ENCODE measurements at places on chromosomes 12 and 14. TPM values are rescaled to one million over a fixed set of nuclear protein-coding genes. Genes with fewer than 3 reads are reported as not detected.

The KRT71 gene
- not detected for polyA plus RNA-seq

The DCN gene
- polyA plus RNA-seq, result 532 TPM

The TSPAN9 gene
- 86.6 TPM for polyA plus RNA-seq

The SCAF11 gene
- 124 TPM for polyA plus RNA-seq

The GABARAPL1 gene
- 60.9 TPM for polyA plus RNA-seq

The CSAD gene
- 36.9 TPM for polyA plus RNA-seq

The SRRM4 gene
- polyA plus RNA-seq, result 0.03 TPM

The BDKRB2 gene
- 3.7 TPM for polyA plus RNA-seq

The ASCL1 gene
- polyA plus RNA-seq, result not detected

The PIP4P1 gene
- polyA plus RNA-seq, result 33.9 TPM

GRCh38 chr12:110199339-110200123 lies 75.4 kb downstream of the IFT81 start:
- DNase-seq, result peak; percentile 70

GRCh38 chr12:102093319-102093718 lies 26.6 kb downstream of the NUP37 start:
- no peak for DNase-seq

- DNase-seq, result no peak
Measured at GRCh38 chr12:116606397-116606796, 47.2 kb downstream of the MAP1LC3B2 start.

DNA sequence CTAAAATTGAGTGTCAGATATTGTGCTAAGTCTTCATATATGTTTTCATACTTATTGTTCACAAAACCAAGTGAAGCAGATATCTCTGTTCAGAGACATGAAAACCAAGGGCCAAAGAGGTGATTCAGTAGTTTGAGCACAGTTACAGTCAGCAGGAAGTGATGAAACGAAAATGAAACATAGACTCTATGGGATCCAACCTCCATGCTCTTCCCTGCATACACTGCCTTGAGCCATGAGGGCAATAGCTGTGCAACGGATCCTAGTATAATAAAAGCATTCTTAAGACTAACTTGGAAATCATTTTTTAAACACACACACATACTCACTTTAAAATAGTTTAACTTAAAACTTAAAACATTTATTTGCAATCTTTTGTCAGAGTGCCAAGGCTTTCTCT lies 27.9 kb downstream of the ESR2 start:
- no peak for DNase-seq

- no peak for DNase-seq
Measured at GRCh38 chr12:24707334-24707733, 241.6 kb downstream of the BCAT1 start.

DNA sequence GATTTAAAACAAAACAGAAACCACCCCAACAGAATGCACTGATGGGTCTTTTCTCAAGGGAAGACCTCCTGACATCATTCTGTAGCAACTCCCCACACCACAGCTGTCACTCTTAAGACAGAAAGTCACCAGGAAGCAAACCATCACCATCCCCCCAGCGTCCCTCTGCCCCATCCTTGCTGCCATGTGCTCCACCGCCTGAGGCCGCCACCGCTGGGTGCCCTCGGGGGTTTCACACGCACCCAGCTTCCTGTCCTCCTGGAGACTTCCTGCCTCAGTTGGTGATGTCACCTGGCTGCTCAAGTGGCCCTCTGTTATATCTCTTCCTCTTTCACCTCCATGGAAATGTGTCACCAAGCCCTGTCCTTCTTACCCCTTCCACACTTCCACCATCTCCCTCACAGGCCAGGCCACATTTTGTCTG lies 71.4 kb upstream of the GPR68 start:
- DNase-seq, result no peak

DNA sequence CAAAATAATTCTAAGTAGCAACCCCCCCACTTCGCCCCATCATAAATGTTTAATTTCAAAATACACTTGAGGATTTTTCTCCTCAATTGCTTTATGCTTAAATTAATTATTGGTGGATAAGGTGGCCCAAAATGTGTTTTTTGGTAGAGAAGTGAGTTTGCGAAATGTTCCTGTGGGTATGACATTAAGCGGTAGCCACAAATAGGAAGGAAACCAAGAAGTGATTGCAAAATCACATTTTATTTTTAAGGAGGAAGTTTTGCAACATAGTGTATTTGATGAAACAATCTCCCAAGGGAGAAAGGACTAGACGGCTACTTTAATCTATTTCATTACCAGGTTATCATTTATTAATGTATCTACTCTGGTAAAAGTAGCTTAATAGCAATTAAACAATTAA lies 25.5 kb downstream of the SLC25A3 start:
- DNase-seq, result no peak

DNA sequence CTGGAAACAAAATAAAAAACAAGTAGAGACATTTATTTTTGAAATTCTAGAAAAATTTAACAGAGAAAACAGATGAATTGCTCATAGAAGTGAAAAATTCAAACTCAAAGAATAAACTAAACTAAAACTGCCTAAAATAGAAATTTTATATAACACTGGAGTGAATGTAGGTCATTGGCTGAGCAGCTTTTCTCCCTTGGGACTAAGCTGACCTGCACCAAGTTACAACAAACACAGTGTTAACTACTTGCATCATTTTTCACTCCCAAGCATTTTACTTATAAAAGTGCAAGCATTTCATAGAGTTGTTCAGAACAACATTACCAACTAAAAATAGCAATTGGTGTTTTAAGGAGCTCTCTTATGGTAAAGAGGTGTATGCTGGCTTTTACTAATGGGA lies 298.1 kb downstream of the MED13L start:
- DNase-seq, result no peak

- no peak for DNase-seq
Measured at GRCh38 chr12:22835431-22835830, 210.5 kb downstream of the ETNK1 start.

DNA sequence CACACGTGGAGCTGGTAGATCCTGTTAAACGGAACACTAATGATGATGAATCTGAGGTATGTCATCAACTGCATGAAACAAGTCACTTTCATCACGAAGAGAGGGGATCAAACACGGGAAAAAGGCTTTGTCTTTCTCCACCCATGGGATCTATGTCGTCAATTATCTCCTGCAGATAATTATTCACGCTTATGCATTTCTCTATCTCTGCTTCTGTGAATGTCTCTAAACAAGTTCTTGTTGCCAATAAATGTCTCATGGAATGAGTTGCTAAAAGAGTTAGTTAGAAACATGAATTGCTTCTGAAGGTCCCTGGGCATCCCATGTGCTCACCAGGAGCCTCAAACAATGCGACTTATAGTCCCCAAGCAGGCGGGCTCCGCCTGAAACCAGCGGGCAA lies 1228.2 kb upstream of the TMEM132C start:
- no peak for DNase-seq

- peak; percentile 35 for DNase-seq
Measured at GRCh38 chr14:65810322-65810721, 397.8 kb downstream of the FUT8 start.

- DNase-seq, result no peak
Measured at GRCh38 chr12:108816652-108817335, 40.6 kb downstream of the SSH1 start.

DNA sequence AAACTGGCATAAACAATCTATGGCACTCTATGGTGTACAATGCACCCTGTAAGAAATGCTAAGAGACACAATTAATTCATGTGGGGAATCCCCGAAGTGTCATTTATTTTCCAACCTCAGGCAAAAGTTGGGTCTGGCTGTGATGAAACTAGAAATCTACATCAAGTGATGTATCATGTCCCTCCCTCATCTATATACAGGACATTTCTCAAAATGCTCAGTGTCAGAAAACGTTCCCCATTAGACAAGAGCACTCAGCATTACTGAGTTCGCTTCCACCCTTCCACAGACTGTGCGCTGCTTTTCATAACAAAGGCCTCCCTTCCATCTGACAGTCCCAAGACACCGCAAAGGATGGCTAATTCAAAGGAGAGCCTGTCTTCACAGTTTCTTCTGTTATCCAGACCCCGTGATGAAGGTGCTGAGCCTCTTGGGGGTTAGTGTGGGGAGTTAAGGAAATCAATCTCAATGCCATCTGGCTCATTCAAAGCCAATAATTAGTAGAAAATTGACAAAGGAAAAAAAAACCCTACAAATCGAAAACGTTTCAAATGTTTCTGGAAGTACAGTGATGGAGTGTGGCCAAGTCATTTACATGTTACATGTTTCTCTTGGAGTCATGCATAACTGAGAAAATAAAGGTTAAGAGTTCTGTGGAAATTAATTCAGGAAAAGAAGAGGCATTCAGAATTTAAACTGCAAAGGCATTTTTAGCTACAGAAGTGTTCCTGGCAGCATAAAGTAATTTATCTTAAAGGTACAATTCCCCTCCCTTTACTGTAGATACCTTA lies 7.5 kb downstream of the CCDC88C start:
- DNase-seq, result no peak

All from renal pelvis (tissue), 12 donors.